NCI-H2081 (cell line): ENCODE measurements at places on chromosomes 7 and 10.

DNA sequence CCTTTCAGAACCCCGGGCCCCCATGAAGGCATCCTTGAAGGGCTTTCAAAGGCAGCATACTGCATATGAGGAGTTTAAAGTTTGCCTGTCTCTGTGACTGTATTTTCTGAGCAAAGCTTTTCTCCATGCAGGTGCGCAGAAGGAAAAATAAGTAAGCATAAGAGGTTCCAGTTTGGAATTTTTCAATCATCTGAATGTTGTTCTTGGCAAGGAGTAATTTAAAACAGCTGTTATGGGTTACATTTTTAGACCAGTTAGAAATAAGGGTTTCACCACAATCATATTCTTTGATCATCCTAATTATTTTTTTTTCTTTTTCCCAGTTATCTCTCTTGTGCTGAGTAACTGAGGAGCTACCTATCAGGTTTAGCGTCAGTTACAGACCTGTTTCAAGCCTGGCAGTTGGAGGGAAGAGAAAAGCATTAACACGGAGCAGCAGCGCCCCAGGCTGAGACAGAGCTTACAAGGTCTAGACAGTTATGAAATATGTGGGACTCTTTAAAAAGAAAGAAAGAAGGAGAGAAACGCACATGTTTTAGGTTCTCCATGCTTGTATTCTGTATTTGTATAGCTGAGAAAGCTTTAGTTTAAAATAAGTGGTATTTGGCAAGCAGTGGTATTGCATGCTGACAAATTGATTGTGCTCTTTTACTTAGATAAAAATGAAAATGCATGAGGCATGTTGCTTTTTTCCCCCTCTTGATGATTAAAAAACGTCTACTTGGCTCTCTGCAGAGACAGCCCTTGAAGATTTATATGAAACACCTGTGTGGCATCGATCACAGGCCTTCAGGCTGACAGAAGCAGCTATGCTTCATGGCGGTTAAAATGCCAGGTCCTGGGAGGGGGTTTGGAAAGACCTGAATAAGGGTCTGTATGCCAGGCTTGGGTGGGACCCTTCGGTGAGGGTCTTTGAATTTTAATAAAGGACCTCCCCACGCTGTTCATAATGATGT lies 157.6 kb downstream of the GRK5 start:
- no peak for DNase-seq

DNA sequence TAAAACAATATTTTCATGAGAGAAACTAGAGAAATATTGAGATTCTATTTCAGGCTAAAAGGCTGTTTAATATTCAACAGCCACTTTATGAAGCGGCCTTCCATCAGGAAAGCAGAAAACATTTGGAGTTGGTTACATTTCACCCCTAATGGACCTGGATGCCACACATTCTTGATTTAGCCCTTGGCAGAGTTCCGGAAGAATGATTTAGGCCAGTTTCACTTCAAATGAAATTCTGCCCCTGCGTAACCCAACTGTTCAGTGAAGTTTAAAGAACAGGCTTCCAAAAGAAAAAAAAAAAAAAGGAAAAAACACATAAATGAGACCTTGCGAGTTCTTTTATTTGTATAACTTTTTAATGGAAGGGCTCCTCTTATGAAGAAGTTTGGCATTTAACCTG lies 239.2 kb upstream of the AKR1E2 start:
- DNase-seq, result no peak

DNA sequence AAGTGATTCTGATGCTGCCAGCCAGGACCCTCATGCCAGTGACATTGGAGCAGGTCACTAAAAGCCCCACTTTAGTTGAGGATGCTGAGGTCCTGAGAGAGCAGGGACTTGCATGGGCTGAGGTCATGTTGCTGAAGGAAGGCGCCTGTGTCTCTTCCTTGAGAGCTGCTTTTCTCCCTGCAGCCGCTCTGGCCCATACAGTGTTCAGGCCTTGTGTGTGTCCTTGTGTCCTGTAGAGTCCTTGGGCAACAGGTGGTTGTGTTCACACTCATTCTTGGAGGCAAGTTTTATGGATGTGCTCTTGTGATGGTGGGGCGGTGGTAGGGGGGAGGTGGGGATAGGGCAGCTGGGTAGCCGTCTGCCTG lies 33.3 kb downstream of the TSPAN14 start:
- DNase-seq, result no peak

DNA sequence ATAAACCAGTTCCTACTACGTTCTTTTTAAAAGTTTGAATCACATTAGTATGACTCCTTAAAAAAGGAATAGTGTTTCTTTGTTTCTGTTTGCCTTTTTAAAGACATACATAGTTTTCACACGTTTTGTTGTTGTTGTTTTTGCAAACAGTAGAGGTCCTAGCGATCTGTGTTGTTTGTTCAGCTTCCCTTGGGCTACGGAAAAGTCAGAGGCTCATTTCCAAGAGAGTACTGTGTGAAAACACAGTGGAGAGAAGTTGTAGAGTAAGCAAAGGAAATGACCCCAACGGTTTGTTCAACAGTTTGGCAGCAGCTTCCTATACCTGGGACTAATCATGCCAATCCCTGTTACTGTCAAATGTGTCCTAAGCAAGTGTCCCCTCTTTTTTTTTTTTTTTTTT lies 87.1 kb upstream of the STEAP1 start:
- no peak for DNase-seq

DNA sequence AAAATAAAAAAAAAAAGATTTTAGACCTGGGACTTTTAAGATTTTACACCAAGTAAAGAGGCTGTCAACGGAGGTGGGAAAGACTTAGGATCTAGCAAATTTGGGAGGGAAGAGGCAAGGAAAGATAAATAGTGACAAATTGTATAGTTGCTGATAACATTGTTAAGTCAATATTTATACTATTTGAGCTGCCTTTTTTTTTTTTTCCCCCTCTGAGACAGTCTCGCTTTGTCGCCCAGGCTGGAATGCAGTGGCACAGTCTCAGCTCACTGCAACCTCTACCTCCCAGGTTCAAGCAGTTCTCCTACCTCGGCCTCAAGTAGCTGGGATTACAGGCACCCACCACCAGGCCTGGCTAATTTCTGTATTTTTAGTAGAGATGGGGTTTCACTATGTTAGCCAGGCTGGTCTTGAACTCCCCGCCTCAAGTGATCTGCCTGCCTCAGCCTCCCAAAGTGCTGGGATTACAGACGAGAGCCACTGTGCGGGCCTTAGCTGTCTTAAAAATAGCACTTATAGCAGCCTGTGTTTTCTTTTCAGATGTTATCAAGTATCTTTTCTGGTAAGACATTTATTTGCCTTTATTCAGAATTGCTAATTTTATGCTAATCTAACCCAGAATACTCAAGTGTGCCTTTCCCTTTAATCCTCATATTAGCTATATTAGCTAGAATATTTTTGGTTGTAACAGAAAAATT lies 94.5 kb downstream of the MMRN2 start:
- no peak for DNase-seq

- no peak for DNase-seq
Measured at GRCh38 chr10:93081834-93082233, 8.1 kb downstream of the CYP26A1 start.

- DNase-seq, result no peak
Measured at GRCh38 chr10:113381981-113382509, 170.8 kb upstream of the HABP2 start.

- DNase-seq, result no peak
Measured at GRCh38 chr7:70951271-70951962, 180.5 kb upstream of the GALNT17 start.

DNA sequence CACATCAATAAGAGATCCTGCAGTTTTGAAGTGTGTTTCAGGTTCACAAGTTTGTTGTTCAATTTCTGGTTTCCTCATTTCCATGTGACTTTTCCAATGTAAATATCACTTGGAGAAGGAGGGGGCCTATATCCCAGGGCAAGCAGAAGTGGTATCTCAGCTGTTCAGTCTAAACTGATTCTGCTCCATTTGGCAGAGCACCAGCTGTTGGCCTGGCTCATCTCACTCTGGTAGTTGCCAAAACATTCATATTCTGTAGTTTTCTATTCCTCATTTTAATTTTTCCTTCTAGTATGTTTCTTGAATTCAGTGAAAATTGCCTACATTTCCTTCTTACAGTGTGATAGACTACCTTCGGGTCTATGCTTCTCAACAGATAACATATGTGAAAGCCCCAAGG lies 101.8 kb upstream of the TAC1 start:
- DNase-seq, result no peak

DNA sequence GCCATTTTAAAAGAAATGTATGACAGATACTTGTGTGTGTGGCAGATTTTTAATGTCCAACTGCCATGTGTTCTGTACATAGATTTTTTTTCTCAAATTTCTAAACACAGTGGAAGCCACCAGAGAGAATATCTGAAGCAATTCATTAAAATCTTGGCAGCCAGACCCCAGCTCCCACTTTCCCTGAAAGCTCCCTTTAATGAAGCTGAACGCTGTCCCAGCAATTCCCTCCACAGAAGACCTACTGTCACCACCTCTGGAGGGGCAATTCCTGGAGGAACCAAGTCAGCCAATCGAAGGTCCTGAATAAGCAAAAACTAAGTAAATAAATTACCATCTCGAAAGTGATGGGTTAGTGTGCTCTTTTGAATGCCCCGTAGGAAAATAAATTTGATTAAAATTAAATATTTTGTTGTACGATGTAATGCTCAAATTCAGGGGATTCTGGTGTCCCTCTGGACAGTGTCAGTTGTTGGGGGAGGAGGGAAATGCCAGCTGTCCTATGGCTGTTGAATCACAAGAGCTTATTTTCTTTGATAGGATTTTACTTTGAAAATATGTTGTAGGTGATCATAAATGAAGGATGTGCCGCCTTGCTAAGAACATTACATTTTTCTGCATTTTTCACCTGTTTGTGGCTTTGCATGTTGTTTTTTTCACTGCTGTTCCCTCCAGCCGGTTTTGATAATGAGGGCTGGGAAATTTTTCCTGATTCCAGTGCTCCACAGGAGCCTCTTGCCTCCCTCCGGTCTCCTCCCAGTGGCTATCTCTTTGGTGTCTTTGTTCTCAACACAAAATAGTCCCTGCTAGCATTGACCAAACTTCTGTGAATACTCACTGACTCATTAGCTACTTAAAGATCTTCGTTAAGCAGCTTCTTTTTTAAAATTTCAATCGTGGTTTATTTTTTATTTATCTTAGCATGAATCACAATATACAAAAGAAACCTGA lies 9.2 kb upstream of the GSAP start:
- DNase-seq, result no peak

DNA sequence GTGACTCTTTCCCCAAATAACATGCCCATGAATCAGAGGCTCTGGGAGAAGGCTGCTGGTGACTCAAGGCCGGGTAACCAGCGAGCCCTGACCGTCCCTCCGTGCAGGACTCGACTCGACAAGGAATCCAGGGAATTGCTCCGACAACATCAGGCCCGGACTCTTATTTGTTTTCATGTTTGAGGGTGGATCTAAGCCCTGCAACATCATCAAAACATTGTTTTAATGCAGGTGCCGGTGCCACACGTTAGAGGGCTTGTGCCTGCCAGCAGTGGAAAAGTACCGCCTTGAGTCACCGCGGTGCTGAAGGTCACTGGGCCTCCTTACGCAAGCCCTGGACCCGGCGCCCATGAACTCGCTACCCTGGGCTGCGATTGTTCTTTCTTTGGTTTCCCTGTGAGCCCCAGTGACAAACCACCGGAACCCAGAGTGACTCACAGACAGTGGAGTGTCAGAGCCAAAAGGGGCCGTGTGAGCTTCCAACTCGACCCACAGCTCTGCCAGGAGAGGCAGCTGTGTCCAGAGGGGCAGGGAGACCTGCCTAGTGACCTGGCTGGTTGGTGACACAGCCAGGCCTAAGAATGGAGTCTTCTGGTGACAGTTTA lies 139.4 kb upstream of the SHH start:
- DNase-seq, result no peak

DNA sequence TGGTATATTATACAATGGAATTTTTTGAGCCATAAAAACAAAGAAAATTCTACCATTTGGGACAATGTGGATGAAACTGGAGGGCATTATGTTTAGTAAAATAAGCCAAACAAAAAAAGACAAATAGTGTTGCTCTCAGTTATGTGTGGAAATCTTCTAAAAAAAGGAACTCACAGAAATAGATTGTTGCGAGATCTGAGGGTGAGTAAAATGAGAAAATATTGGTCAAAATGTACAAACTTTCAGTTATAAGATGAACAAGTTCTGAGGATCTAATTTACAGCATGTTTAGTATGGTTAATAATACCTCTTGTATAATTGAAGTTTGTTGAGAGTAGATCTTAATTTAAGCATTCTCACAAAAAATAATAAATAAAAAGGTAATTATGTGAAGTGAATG lies 291.2 kb downstream of the KIF20B start:
- no peak for DNase-seq

GRCh38 chr10:120115959-120116358 lies 223.4 kb downstream of the SEC23IP start:
- no peak for DNase-seq

GRCh38 chr7:90720984-90721760 lies 125.1 kb downstream of the CDK14 start:
- no peak for DNase-seq

- no peak for DNase-seq
Measured at GRCh38 chr7:28871631-28872030, 86.5 kb downstream of the TRIL start.

DNA sequence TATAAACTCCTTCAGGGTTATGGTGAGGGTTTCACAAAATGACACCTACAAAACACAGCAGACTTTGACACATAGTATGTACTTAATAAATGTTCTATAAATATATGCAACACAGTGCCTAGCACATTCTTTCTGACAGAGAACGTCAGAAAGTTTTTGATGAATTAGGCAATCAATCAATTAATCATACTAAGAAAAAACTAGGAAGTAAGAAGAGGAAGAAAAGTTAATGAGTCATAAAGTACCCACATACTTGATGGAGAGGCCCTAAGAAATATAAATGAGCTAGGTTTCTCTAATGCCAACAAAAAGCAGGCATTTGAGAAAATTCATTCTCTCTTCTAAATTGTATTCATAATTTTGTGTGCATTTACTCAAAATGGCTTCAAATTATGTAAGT lies 192.7 kb upstream of the VWC2 start:
- DNase-seq, result no peak

DNA sequence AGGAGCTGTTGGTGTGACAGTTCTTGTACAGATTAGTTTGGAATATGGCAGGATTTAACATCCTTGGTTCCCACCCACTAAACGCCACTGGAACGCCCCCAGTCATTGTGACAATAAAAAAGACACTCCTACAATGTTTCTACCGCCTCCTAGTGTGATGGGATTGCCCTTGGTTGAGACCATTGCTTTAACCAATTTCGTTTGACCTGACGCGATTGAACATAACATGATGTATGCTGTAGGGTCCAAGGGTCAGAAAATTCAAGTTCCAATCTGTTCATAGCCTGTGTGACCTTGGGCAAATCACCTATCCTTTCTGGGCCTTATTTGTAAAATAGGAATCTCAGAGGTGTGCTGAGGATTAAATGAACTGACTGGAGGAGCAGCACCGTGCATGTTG lies 12.5 kb downstream of the MXI1 start:
- DNase-seq, result no peak

DNA sequence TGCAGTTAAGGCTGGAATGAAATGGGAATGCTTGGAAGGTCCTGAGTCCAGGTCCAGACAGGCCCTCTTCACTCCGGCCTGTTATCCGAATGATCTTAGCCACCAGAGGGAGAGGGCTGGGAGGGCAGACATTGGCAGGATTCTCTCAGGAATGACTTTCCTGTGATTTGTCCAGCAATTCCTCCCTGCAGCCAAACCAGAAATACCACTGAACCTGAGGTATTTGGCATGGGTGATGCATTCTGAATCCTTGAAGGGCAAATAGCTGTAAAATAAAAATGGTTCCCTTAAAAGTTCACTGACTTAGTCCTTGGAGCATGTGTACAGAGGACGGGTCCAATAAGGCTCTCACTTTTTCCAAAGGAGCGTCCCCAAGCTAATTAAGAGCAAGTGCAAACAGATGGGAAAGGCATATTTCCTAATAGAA lies 77.5 kb upstream of the HABP2 start:
- DNase-seq, result no peak

- no peak for DNase-seq
Measured at GRCh38 chr10:4885162-4885561, 59.2 kb downstream of the AKR1E2 start.
